Activated T-helper 1 cell treated with anti-CD3 and anti-CD28 coated beads, Interleukin-12 subunit alpha, Interleukin-12 subunit beta, Interleukin-2, Interleukin-4 antibody, amounts not matched to agents 30 ng/mL and 10 ng/mL and 1 ng/mL, durations not matched to agents 14 hours and 24 hours and 36 hours (primary cell): ENCODE measurements at places on chromosomes 7 and 10. TPM values are rescaled to one million over a fixed set of nuclear protein-coding genes. Genes with fewer than 3 reads are reported as not detected.

Gene SLC26A5
- not detected in 2 replicates for total RNA-seq

Gene PI4K2A
- 19.3 and 19.7 TPM in 2 replicates for total RNA-seq

Gene LRRC18
- total RNA-seq: not detected in 2 replicates

GRCh38 chr10:73469579-73469978 lies 26.2 kb downstream of the PPP3CB start:
- H3K36me3 ChIP-seq: peaks cover 23% of the 10 kb centered on the region
- H3K4me1 ChIP-seq: peaks cover 11% of the 10 kb centered on the region
- no peak for DNase-seq
- H3K27ac ChIP-seq: no peak overlapping the region

DNA sequence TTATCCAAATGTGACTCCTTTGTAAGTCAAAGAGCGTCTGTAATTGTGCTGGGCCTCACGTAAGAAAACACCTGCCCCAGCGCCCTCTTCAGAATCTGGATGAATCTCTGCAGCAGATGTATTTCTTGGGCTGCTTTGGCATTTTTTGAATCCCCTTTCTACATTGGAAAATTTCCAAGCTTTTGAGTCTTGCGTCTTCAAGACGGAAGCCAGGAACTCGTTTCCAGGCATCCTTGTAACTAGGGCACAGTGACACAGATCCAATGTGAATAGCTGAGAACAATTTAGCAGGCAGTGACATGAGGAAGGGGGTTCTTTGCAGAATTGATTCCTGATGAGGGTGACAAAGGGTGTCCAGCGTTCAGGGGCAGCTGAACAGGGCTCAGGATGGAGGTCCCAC lies 862.3 kb downstream of the TYW1 start:
- H3K36me3 ChIP-seq: no peaks in the 10 kb centered on the region
- no peak overlapping the region for H3K4me3 ChIP-seq
- no peaks in the 10 kb centered on the region for H3K27me3 ChIP-seq
- no peaks in the 10 kb centered on the region for H3K4me1 ChIP-seq

- H3K4me3 ChIP-seq: no peak overlapping the region
- H3K36me3 ChIP-seq: no peaks in the 10 kb centered on the region
- DNase-seq: no peak
- H3K27me3 ChIP-seq: peaks cover 14% of the 10 kb centered on the region
- no peak overlapping the region for H3K27ac ChIP-seq
- no peaks in the 10 kb centered on the region for H3K4me1 ChIP-seq
Observed at GRCh38 chr10:49387071-49387470, 8.8 kb downstream of the DRGX start.

- no peak for DNase-seq
- H3K27ac ChIP-seq: no peak overlapping the region
- no peaks in the 10 kb centered on the region for H3K36me3 ChIP-seq
Observed at GRCh38 chr10:131689486-131689885, 211.3 kb upstream of the PPP2R2D start.

DNA sequence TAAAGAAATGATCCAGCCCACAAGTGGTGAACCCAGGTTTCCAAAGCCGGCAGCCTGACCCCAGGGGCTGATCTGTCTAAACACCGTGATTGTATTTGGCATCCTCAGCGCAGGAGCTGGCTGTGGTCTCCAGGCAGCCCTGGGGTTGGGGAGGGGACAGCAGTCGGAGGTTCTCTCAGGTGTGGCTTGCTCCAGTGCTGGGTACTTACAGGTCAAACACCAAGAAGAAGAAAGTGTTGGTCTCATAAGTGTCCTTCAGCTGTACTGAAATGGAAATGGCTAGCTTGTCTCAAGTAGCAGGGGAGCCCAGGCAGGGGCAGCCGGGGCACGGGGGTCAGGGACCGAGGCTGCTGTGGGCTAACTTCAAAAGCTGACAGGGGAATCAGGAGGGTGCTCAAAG lies 6.0 kb downstream of the PHKG1 start:
- H3K4me3 ChIP-seq: no peak overlapping the region
- H3K27ac ChIP-seq: no peak overlapping the region
- DNase-seq: no peak
- no peaks in the 10 kb centered on the region for H3K27me3 ChIP-seq
- H3K36me3 ChIP-seq: peaks cover 3% of the 10 kb centered on the region

GRCh38 chr7:1463676-1464223 lies 4.5 kb upstream of the MICALL2 start:
- H3K4me1 ChIP-seq: no peaks in the 10 kb centered on the region
- no peak for DNase-seq
- H3K27me3 ChIP-seq: no peaks in the 10 kb centered on the region
- no peak overlapping the region for H3K4me3 ChIP-seq
- no peaks in the 10 kb centered on the region for H3K36me3 ChIP-seq
- H3K27ac ChIP-seq: no peak overlapping the region
